ENCODE measurements at places on chromosomes 7 and 10.

GRCh38 chr7:116142850-116143249, 67.5 kb upstream of the TES start:
- no peak for DNase-seq

- peak; percentile 15 for DNase-seq
These were observed 51.8 kb downstream of the ARHGAP12 start for GRCh38 chr10:31876652-31877352.

GRCh38 chr10:3720228-3721019, 64.6 kb downstream of the KLF6 start:
- DNase-seq = no peak

GRCh38 chr10:59991661-59992060, 85.3 kb upstream of the CCDC6 start:
- peak; percentile 5 for DNase-seq

- no peak for DNase-seq
These were observed 263.2 kb downstream of the HGF start for GRCh38 chr7:81506609-81507008.

- no peak for DNase-seq
These were observed 111.3 kb upstream of the CARD11 start for GRCh38 chr7:3154881-3155494.

GRCh38 chr10:6399231-6399741, 180.8 kb downstream of the PRKCQ start:
- no peak for DNase-seq

GRCh38 chr10:61592581-61592980, 70.1 kb upstream of the CABCOCO1 start:
- no peak for DNase-seq

DNA sequence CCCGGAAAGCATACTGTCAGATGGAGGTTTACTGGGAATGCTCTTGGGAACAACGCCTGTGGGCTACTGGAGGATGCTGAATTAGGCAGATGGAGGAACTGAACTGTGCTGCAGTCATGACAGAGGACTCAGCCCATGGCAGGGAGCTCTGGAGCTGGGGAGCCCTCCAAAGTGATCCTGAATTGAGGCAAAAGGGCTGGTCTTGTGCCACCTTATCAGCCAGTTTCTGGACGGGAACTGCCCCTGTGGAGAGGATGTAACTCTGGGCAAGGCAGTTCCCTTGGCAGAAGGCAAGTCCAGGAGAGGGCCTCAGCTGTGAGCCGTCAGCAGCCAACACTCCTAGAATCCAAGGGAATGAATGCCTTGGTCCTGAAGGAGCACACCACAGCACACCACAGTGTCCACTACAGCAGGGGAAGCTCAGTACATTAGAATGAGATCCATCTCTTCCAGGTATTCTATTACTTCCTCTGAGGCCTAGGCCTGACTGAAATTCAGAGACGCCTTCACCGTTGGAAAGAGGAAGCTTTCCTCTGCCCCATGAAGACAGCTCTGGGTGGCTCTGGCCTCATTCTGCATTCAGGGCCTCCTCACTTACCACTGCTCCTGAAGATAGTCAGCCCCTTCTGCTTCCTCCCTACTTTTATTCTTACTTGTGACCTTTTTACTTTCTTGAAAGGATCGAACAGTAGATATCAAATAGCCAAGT, 139.6 kb upstream of the GPR26 start:
- no peak for DNase-seq

DNA sequence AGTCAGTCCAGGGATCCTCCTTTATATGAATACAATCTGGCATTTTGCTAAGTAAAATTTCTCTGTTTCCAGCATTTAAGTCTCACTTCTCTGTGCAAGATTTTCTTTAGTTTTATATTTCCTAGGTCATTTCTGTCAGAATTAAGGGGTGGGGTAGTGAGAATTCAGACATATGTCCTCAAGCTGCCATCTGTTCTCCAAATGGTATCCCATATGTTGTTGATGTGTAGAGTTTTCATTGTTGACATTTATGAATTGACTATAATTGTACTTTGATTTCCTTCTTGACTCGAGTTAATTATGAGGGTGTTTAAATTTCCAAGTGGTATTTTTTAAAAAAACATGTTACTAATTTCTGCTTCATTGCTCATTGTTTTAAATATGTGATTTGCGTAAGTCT, 148.8 kb downstream of the NPSR1 start:
- DNase-seq = no peak

GRCh38 chr7:2668401-2668800, 19.6 kb upstream of the AMZ1 start:
- no peak for DNase-seq

- DNase-seq = no peak
These were observed 824 bp downstream of the LRIT2 start for GRCh38 chr10:84224411-84225028.

- DNase-seq = no peak
These were observed 97.4 kb downstream of the TWIST1 start for GRCh38 chr7:19020062-19020461.

DNA sequence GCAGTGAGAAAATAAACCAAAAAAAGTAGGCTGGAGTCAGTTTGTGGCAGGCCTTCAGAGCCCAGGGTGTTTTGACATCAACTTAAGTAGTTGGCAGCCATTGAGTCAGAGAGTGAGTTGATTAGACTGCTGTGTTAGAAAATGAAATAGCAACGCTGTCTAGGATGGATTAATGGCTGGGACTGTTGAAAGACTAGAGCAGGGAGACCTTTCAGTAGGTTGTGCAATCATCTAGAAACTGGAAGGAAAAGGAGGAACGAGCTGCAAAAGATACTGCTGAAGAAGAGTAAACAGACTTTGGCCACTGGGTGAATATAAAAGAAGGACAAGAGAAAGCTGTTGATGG, 28.6 kb upstream of the TRIL start:
- no peak for DNase-seq

- DNase-seq = no peak
These were observed 9.0 kb upstream of the PON3 start for GRCh38 chr7:95405208-95405607.

DNA sequence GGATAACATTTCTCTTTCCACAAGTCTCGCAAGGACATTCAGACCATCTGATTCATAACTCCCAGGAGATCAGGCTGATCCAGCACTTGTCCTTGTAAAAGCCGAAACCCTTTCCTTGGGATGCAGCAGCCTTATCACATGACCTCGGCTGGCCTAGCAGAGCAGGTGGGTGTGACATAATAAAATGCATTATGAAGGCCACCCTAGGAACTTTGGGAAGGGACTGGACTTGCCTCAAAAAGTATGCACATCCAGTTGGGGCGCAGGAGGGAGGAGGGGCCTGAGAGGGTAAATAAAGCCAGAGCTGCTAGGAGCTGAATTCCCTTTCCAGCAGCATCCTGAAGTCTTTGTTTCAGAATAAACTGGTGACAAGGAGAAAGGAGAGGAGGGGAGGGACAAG, 260.8 kb downstream of the SNX13 start:
- no peak for DNase-seq

DNA sequence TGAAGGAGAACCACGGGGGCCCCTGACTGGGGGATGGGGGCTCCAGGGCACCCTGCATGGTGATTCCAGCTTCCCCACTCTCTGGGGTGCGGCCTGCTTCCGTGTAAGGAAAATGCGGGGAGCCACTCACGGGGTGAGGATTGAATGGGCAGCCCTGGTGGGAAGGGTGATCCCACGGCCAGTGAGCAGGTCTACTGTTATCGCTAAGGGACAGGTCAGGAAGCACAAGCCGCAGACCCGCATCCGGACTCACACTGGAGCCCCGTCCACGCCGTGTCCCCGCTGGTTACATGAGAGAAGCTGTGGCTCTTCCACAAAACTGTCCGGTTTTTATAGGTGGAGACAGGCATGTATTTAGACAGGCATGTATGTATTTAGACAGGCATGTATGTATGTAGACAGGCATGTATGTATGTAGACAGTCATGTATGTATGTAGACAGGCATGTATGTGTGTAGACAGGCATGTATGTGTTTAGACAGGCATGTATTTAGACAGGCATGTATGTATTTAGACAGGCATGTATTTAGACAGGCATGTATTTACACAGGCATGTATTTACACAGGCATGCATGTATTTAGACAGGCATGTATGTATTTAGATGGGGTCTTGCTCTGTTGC, 5.7 kb downstream of the PSMG3 start:
- no peak for DNase-seq

DNA sequence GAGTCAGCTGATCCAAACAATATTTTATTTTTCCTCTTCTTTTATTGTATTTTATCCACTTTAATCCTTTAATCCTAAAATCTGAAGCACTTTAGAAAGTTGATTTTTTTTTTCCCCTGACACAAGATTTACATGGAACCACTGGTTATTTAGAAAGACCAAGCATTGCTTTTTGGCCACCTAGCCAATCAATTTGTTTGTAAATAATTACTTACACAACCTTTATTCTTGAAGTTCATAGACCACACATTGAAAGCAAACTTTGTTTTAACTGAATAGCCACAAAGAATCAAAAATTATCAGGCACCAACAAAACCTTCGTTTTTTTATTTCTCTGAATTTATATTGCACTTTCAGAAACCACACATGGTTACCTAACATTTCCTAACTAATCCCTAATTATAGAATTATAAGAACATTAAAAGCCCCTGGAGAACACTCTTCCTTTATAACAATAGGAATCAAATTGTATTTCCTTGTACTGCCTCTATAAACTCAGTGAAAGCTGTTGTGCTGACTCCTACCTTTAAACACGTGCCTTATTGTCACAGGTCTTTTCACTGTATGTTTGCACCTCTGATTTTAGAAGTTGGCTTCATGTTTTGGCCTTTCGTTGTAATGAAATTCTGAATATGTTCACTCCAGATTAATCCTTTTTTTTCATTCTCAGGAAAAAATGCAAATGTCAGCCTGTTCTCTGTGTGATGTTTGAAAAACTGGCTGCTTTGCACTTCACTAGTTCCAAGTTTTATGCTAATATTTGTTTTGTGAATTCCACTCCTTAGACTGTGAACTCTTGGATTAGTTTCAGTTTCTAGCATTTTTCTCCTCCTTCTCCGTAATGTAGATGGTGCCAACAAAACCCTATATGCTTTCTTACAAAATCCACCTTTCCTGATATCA, 1511.9 kb downstream of the REEP3 start:
- no peak for DNase-seq

GRCh38 chr10:124533266-124533665, 71.6 kb downstream of the LHPP start:
- DNase-seq = no peak

- DNase-seq = no peak
These were observed 248.8 kb downstream of the TCERG1L start for GRCh38 chr10:131062621-131063260.

- DNase-seq = no peak
These were observed 629.1 kb downstream of the SORCS1 start for GRCh38 chr10:106535304-106535953.

GRCh38 chr7:33654676-33655075, 250.7 kb upstream of the BMPER start:
- no peak for DNase-seq

- DNase-seq = no peak
These were observed 17.2 kb downstream of the SFR1 start for GRCh38 chr10:104139221-104139620.

- no peak for DNase-seq
These were observed 10.3 kb downstream of the MNX1 start for GRCh38 chr7:156999958-157000726.

DNA sequence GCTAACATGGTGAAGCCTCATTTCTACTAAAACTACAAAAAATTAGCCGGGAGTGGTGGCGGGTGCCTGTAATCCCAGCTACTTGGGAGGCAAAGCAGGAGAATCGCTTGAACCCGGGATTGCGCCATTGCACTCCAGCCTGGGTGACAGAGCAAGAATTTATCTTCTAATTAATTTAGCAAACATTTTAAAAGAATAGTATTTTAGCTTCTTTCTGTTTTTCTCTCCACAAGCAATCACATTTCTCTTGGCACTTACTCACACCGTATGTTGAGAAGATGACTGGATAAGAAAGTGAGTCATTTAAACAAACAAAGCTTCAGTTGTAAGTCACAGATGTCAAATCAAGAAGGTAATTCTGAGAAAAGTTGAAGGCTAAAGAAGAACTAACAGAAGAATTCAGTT, 264.0 kb downstream of the ARL4A start:
- DNase-seq = no peak

DNA sequence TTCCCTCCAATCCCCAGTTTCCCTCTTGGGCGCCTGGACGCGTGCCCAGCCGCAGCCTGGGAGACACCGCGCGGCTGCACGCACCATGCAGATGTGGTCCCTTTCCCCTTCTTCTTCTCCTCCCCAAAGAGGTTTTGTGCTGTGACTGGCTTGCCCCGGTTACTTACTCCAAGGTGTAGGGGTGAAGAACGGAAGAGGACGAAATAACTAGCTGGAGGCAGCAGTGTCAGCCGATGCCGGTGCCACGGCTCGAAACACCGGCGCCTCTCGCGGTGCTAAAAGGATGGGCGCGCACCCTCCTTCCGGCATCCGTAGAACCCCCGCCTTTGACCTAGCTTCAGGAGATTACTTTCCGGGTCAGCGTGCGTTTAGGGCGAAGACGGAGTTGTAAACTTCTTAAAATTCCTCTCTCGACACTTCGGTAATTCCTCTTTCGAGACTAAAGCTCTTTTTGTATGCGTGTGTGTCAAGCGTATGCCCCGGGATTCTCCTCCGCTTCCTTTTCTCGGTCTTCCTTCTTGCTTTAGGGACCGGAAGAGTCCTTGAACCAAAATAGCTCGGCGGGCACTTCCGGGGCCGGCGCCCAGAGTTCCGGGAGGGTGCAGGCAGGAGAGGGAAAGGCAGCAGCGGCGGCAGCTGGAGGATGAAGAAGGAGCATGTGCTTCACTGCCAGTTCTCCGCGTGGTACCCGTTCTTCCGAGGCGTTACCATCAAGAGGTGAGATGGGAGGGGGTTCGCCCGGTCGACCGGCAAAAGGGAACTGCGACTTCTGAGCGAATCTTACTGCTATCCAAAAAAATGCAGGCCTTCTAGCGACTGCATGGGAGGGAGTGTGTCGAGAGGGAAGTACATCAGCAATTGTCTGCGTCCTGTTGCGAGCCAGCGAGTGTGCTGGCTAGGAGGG, at the start of the genes CDC123 and NUDT5:
Gene CDC123 (plus strand): TSS at position 586 of the 904 bp plus-strand sequence. CDS start 58 bp downstream, at position 644.
Gene NUDT5 (minus strand): TSS at position 289 of the 904 bp plus-strand sequence. CDS start 9,600 bp downstream, outside the sequence.
- DNase-seq = peak; percentile 89

GRCh38 chr7:29607259-29607658, 43.6 kb downstream of the PRR15 start:
- no peak for DNase-seq

GRCh38 chr10:44467900-44468299, 83.0 kb upstream of the CXCL12 start:
- no peak for DNase-seq

DNA sequence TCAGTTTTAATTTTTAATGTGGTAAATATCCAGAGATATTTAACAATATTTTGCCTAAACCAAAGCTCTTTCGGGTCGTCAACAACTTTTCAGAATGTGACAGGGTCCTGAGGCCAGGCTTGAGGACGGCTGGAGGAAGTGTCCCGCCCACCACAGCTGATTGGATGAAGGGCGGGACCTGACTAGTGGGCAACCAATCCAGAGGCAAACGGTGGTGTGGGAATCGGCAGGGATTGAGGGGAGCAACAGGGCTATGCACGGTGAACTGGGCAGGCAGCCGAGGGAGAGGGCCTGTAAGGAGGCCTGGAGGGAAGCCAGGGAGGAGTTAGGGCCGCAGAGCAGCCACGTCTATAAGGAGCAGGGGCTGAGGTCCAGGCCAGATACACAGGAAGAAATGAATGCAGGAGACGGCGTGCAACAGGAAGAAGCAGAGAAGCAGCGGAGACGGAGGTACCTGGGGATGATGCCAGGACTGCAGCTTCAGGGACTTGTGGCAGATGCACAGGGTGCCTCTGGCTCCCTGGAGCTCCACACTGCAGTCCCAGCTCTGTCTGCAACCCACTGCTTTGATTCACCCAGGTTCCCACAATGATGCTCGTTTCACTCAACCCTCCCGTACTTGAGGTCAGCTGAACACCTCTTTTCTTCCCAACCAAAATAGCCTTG, 46.1 kb upstream of the ZMIZ1 start:
- DNase-seq = no peak

- no peak for DNase-seq
These were observed 4.5 kb downstream of the LLCFC1 start for GRCh38 chr7:142943706-142944268.
